ENCODE measurements at places on chromosomes 1 and 21. TPM values are rescaled to one million over a fixed set of nuclear protein-coding genes. Genes with fewer than 3 reads are reported as not detected.

DNA sequence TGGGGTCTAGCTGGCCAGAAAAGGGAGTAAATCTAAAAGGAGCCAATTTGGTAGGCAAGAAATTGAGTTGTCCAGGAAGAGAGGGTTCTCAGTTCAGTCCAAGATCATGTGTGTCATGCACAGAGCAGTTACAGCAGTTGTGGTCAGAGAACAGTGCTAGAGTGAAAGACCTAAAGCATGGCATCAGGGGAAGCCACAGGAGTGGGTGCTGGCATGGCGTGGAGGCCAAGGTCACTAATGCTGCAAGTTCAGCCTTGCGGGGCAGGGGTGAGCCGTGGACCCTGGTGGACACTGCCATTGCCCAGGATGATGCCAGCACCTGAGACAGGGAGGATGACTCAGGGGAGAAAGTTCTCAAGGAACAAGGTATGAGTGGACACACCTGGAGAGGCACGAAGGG lies 16.6 kb upstream of the TMEM125 start:
- no peak for DNase-seq

DNA sequence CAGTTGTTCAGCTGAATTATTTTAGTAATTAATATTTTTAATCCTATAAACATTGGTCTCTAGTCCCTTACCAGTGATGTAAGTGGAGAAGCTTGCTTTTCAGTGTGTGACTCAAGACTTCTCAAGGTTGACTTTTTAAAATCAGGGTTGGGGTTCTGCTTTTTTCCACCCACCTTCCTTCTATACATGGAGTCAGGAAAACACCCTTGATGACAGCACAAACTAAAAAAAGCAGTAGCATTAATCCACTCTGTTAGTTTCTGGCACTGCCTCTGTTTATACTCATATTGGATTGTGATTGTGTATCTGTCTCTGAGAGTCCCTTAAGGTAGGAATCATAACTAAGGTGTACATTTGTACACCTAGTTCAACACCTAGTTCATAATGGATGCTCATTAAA lies 8.3 kb upstream of the PLEKHO1 start:
- no peak for DNase-seq

DNA sequence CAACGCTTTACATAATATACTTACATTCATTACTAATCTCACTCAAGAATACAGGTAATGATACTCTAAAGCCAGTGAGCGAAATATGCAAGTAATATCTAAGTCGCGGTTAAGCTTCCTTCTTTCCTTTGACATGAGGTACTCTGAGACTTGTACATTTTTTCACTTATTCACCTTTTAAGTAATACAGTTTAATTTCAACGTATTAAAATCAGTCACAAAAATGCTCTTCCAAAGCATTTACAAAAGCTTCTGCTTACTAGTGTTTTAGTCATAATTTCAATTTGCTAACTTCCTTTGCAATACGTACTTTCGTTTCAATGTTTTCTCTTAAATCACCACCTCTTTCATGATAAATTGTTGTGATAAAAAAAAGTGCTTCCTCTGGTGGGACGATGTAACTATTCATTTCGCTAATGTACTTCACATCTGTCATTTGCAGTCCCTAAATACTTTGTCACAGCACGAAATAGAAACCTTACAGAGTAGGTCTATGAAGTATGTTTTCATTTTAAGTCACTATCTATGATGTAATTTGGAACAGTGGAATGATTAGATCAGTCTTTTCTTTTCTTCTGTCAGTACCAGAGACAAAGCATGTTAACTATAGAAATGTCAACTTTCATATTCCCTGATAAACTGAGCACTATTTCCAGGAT lies 34.0 kb upstream of the ADGRL4 start:
- DNase-seq: no peak

The RCSD1 gene
- total RNA-seq: not detected

The ARHGEF11 gene
- 44.1 TPM for total RNA-seq

DNA sequence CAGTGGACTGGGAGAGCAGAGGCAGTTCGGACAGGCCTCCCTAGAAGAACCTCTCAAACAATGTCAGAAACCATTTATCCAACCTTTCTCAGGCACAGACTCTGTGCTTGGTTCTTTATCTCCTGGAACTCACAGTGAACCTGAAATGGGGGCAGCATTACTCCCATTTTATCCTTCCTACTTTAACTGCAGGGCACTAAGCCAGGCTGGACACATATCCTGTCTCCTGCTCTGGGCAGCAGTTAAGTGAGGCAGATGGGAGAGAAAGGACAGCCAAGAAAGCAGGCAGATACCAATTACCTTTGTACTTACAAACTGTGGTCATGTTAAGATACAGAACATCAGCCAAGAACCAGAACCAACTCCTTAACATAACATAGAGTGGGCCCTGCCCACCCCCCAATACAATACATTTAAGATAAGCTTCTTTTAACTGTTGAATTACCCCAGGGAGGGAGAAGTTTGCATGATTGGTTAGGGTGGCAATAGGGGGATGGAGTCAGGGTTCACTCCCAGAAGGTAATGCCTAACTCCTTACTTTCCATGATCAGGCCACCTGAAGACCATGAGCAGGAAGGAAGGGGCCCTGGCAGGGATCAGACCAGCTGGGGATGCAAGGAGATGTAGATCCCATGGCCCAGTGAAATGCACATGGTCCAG lies 10.9 kb downstream of the KDF1 start:
- DNase-seq: no peak

- no peak for DNase-seq
Observed at GRCh38 chr1:30743584-30744059, 14.0 kb downstream of the LAPTM5 start.

DNA sequence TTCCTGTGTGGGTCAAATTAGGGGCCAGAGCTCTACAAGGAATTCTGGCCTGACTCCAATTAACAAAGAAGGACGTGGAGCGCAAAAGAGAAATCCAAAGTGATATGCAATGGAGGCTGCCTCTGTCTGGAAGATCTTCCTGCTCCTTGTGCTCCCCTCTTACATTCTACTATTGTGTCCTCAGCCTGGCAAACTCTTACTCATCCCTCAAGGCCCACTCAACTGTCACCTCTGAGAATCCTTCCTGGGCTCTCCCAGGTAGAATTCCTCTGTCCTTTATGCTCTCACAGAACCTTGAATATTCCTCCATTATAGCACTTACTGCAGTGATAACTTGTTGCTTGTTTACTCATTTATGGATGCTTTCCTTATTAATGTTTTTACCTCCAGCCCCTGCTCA lies 31.4 kb downstream of the KCNC4 start:
- DNase-seq: no peak

- DNase-seq: no peak
Observed at GRCh38 chr1:41542196-41542930, 57.9 kb upstream of the EDN2 start.

DNA sequence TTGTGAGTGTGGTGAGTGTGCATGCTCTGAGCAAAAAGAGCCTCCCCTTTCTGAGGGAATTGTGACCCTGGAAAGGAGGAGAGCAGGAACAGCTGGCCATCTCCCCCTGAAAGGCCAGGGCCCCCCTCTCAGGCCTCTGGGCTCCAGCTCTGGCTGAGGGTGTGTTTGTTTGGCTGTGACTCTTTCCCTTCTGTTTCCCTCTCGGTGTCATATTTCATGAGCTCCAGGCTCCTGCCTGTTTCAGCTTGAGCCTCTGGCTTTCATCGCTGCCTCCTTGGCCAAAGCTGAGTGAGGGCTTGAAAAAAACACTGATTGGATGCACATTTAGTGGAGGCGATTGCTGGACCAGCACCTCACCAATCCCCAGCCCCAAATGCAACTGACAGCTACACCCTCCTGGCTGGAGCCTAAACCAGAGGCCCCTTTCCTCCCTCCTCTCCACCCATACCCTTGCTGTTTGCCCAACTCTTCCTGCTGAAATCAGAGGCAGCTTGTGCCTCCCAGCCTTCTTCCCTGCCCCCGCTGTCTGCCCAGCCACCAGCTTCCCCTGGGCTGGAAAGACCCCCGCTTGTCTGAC lies 64.1 kb downstream of the DDR2 start:
- DNase-seq: peak; percentile 62

- DNase-seq: no peak
Observed at GRCh38 chr21:33039536-33039935, 13.8 kb downstream of the OLIG2 start.

DNA sequence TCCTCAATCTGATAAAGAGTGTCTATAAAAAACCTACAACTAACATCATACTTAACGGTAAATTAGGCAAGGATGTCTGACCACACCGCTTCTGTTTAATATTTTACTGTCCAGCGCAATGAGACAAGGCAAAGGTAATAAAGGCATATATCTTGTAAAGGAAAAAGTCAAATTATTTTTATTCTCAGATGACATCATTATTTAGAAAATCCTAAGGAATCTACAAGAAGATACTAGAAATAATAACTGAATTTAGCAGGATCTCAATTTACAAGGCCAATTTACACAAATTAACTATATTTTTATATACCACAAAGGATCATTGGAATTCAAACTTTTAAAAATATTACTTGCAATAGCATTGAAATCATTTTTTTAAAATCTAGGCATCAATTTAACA lies 29.4 kb downstream of the GJA4 start:
- no peak for DNase-seq

The RSPO1 gene
- total RNA-seq: not detected

DNA sequence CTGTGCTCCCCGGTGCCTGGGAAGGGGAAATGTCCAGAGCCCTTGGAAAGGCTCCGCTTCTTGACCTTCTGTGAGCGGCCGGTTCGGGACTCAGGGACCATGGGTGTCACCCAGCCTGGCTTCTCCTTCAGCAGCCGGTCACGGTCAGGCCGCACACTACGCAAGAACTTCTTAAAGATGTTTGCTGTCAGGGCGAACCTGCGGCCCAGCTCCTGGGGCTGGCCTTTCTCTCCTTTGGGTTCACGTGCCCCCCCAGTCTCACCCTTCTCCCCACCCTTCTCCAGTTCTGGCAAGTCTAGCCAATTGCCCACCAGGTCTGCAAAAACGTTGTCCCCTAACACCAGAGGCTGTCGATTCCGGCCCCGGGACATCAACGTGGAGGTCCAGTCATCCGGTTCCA lies 12.1 kb downstream of the INKA2 start:
- DNase-seq: no peak

GRCh38 chr1:15605398-15606383 lies 11.6 kb upstream of the DDI2 start:
- DNase-seq: no peak

GRCh38 chr1:231278100-231278790 lies 37.2 kb downstream of the GNPAT start:
- DNase-seq: no peak

GRCh38 chr1:167301355-167301754 lies 80.7 kb downstream of the POU2F1 start:
- DNase-seq: no peak

DNA sequence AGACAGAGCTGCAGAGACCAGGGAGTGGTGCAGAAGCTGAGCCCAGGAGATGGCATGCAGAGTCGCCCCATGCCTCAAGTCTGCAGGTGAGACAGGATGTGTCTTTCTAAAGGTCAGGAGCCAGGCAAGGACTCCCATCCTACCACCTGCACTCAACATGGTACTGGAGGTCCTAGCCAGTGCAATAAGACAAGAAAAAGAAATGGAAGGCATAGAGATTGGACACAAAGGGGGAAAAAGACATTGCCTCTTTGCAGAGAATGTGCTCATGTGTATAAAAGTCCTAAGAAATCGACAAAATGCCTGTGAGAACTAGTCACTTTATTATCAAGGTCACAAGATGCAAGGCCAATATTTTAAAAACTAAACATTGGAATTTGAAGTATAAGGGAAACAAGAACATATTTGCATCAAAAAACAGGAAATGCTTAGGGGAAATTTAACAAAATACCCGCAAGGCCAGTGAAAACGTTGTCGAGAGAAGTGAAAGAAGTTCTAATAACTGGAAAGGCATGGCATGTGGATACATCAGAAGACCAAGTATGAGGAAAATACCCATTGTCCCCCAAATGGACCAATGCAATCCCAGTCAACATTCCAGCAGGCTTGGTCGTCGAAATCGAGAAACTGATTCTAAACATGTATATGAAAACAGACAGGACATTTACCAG lies 13.2 kb upstream of the PRXL2B start:
- no peak for DNase-seq

The ST6GALNAC5 gene
- total RNA-seq: 1.3 TPM

DNA sequence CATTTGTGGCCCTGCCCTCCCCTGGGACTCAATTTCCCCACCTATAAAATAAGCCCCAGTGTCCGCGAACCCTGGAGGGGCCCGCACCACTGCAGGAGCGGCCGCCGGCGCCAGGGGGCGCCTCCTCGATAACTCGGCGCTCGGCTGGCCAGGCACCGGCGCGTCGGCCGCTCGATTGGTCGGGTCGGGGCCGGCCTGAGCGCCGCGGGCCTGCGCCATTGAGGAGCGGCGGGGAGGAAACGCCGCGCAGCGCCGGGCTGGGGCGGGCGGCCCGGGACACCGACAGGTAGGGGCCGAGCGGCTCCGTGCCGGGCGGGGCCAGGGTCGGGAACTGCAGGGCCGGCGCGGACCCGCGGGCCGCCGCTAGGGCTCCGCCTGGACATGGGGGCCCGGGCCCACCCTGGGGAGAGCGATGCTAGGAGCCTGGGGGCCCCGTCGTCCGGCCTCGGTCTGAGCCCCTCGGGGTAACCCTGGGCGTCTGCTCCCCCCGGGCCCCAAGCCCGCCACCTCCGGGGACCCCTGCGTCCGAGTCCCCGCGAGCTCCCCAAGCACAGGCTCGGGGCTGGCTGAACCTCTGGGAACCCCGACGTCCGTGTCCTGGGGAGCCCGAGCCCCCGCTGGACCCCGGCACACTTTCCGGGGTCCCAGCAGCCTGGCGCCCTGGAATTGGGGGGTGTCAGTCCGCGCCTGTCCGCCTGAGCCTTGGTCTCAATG lies at the start of gene VPS13D:
TSS of gene VPS13D (plus strand) at position 196 of the 714 bp plus-strand sequence. CDS start 4,237 bp downstream, outside the sequence.
- DNase-seq: peak; percentile 82

The OR2L13 gene
- total RNA-seq: not detected

The APOBEC4 gene
- not detected for total RNA-seq

DNA sequence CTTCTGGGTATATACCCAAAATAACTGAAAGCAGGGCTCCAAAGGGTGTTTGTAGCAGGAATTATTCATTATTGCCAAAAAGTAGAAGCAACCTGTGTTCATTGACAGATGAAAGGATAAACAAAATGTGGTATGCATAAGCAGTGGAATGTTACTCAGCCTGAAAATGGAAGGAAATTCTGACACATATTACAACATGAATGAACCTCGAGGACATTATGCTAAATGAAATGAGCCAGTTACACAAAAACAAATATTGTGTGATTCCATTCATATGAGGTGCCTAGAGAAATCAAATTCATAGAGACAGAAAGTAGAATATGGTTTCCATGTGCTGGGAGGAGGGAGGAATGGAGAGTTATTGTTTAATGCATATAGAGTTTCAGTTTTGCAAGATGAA lies 86.3 kb upstream of the ARTN start:
- DNase-seq: no peak
